ENCODE measurements at places on chromosomes 3 and 15.

GRCh38 chr3:81406318-81406717 is 355.1 kb downstream of the GBE1 start:
- DNase-seq = no peak

DNA sequence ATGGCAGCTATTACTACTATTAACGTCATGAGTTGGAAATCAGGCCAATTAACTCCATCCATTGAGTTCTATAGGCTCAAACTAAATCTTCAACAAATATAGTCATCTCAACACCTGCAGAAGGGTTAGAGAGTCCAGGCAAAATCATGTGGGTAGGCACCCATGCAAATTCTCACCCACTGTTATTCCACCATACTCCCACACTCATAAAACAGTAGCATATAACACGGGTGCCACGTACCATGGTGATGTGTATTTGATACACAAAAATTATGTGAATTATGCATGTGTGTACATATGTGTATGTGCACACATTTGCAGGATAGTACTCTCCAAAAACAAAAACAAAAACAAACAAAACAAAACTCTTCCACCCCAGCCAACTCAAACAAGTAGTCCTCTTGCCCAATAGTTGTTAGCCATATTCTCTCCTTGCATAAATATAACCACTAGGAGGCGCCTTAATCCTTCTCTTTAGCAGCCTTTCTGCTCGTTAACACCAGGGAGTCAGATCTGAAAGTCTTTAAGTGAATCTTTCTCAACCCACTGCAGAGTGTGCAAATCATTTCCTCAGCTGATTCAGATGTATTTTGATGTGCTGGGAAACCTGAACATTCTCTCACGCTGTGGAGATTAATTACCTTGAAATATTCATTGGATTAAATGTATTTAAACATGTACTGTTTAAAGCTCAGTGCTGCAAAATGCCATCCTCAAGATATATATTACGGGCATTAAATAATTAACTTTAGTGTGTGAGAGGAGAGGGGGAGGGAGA is 38.0 kb upstream of the COPB2 start:
- peak; percentile 53 for DNase-seq

DNA sequence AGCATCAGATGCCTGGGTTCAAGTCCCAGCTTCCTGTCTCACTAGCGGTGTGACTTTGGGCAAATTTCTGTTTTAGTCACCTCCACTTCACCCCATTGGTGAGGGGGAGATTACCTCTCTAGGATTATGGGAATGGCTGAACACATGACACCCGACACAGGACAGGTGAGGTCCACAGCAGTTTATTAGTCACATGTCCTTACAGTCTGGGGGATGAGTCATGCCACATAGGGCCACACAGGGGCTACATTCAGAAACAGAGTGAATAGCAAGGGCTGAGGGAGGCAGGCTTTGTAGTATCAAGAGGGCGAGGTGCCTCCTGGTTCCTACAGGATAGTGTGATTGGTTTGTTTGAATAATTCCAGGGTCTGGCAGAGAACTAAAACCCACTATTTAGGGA is 15.2 kb upstream of the ITGA11 start:
- no peak for DNase-seq

DNA sequence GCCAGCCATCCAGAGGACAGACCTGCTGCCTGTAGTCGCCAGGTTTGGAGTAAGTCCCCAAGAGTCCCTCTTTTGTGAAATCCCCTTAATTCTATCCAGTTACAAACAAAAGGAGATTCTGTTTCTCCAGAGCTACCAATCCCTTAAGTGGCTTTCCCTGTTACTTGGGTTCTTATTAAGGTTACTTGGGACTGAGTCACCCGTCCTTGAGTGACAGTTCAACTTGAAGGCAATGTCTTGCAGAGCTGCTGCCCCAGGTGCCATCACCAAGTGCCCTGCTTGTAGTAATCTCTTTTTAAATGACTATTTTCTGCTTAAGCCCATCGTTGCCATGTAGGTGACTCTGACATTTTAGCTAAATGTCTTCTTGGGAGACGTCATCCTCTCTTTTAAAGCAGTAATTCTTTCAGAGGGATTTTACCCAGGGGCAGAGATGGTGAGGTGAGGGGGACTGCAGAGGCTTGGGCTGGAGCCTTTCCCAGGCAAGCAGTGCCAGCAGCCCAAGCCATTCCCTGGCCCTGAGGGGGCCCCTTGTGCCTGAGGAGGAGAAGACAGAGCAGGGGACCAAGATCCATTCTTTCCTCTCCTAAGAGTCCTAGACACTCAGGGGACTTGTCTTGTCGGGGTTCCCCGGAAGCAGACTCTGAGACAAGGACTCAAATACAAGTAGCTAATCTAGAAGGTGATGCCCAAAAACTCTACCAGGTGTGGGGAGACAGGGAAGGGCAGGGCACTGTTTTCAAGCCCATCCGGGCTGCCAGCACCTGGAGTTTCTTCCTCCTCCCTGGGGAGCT is 253.7 kb downstream of the PLCL2 start:
- no peak for DNase-seq

DNA sequence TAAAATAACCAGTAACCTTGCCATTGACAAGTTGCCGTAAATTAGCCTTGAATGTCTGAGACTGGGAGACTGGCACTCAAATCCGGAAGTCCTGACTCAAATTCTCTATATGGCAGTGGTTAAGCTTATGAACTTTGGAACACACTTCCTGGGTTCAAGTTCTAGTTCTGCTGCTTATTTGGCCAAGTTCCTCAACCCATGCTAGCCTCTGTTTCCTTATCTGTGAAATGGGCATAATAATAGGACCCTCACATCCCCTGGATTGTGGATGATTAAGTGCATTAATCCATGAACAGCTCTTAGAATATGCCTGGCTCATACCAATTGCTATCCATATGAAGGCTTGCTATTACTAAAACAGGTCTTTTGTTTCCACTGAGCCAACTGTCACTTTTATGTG is 311.5 kb downstream of the EDEM1 start:
- DNase-seq = no peak

DNA sequence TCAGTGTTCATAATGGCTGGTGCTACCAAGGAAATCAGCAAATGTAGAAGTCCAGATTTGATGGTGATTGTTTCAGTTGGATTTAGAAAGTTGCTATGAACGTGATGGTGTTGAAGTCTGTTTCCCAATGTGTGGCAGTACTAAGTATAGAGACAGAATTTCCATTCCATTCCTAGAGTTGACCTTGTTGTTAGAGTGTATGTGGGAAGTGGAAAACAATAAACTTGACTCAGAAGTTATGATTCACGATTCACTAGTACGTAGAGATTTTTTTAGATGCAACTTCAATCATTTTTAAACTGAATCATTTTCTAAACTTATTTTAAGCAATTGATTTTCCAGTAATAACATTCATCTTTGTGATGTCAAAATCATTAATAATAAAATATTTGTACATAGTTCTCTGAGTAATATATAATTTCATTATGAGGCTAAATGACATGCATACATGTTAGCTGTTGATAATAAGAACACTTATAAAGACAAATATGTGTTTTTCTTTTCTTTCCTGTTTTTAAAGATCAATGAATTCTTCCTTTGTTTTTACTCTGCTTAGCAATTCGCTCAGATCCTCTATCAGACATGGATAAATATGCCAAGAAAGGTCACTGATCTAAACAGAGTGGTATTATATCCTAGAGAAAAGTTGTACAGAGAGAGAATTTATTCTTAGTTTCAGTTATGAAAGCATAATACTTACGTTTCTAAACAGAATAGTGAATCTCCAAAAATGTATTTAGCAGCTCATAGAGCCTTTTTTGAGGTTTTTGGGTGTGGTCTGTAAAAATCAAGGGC is 108.8 kb upstream of the GPR149 start:
- DNase-seq = no peak

GRCh38 chr3:107045791-107046190 is 331.4 kb upstream of the CCDC54 start:
- DNase-seq = no peak

DNA sequence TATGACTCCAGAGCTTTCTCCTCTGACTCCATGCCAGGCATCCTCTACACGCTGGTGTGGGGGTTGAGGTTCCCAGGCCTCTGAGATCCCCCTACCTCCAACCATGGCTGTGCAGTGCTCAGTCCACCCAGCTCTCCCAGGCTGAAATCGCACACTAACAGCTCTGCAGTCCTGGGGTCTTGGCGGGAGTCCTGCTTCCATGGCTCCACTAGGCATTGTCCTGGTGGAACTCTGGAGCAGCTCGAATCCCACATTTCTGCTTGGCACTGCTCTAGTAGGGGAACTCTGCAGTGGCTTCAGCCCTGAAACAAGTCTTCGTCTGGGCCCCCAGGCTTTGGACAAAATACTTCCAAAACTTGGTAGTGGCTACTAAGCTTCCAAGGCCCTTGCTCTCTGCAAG is 50.7 kb downstream of the ROPN1B start:
- no peak for DNase-seq

DNA sequence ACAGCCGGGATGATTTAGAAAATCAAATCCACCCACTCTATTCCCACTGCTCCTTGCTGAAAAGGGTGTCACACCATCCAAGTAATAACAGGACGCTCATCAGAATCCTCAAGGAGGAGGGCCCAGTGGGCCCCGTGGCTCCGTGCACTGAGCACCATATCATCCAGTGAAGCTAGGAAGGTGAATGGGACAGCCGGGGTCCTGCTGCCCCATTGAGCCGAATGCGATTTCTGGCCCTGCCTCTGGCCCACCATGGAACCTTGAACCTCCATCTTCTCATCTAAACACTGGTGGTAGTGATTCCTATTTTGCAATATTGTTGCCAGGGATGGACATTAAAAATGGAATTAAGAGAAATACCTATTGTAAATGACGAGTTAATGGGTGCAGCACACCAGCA is 99.1 kb upstream of the SLC6A11 start:
- DNase-seq = no peak

- DNase-seq = no peak
Observed at GRCh38 chr3:141052201-141053069, 1.3 kb downstream of the SPSB4 start.

DNA sequence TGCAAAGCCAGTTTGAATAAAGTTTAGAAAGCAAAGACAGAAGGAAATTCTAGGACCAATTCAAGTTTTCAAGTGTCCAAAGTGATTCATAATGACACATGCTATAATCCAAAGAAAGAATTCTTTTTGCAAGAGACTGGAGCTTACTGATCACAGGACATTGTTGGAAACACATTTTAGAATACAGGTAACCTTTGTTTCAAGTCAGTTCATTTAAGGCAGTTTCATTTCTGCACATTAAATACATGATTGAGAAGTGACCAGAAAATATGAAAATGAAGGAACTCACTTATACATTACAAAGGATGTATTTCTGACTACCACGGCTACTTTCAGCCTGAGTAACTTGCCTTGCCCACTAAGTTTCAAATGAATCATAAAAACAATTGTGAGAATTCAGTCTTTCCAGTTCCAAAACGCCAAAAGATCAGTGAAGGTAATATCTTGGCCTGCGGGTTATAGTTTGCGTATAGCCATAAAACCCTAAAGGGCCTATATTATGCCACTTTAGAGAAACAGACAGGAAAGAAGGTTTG is 48.7 kb downstream of the PRICKLE2 start:
- DNase-seq = no peak

DNA sequence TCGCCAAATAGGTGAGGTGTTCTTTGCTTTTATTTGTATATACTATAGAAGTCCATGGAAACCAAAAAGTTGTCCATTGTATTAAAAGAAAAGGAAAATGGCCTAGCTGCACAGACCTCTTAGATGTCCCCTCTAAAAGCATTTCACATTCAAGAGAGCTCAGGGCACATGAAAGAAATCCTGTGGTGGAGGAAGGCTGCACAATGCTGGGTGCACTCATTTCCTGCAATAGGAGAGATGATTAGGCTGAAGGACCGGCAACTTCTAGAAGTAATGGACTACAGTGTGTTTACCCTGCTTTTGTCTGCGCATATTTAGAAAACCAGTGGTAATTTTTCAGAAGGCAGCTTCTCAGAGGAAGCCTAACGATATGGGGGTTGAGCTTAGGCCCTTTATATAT is 25.4 kb downstream of the PPM1L start:
- DNase-seq = no peak

- DNase-seq = no peak
Observed at GRCh38 chr3:146975476-146975875, 370.3 kb upstream of the PLSCR5 start.

DNA sequence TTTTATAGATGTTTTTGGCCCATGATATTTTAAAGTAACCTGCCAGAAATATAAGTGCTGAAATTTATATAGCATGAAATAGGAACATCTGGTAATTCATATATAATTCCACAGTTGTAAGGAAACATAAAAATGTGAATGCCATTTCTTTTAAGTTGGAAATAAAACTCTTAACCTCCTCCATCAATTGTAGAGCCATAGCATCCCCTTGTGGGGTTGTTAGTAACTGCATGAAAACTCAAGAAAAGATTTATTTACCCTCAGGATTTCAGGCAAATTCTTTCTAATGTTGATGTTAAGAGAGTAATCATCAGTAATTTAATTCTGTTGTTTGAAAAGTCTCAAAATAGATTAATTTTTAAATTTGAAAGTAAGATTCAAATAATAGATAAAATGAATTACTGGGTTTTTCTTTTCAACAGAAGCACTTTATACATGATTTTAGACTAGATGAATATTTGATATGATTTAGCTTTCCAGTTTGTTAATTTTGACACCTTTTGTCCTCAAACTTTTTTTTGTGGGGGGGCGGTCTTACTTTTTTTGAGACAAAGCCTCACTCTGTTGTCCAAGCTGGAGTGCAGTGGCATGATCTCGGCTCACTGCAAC is 74.7 kb downstream of the RASA2 start:
- DNase-seq = peak; percentile 47

GRCh38 chr3:15936312-15936711 is 138.5 kb upstream of the ANKRD28 start:
- DNase-seq = no peak

- DNase-seq = no peak
Observed at GRCh38 chr3:117367861-117368260, 658.3 kb downstream of the TUSC7 start.

DNA sequence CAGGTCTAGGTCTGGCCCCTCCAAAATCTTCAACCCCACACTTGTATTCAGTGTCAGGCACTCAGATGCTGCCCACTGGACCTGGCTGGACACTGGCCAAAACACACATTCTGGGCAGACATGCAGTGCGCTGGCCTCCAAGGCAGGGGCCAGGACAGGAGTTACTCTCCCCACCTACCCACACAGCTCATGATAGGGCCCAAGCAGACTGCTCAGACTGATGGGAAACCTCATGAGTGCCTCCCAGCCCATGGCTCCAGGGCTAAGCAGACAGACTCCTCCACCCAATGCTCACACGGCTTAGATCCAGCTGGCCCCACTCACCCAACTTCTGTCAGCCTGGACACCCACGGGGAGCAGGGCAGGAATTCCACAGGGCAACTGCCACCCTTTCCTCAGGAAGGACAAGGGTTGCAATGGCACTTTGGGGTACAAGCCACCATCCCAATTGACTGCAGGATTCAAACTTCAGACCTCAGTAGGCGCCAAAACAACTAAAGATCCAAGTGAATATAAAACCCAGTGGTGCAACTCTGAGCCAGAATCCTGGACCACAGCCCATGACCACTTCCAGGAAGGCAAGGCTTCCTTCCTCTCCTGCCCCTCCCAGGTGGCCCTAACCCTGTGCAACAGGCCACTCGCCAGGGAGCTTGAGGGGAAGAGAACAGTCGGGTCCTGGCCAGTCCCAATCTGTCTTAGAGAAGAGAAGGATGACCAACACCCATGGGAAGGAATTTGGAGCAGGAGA is 1.4 kb downstream of the LTF start:
- no peak for DNase-seq

- no peak for DNase-seq
Observed at GRCh38 chr3:30281526-30281925, 324.9 kb upstream of the TGFBR2 start.

GRCh38 chr3:15198686-15199085 is 7.4 kb upstream of the CAPN7 start:
- no peak for DNase-seq
